OCI-LY7 (cell line): ENCODE measurements at places on chromosomes 11 and 22. TPM values are rescaled to one million over a fixed set of nuclear protein-coding genes. Genes with fewer than 3 reads are reported as not detected.

- DNase-seq = no peak
These were observed 67.5 kb downstream of the MYEOV start for GRCh38 chr11:69361466-69361865.

GRCh38 chr11:17865765-17866428 lies 131.3 kb downstream of the KCNC1 start:
- DNase-seq = no peak

- DNase-seq = no peak
These were observed 370.5 kb downstream of the SOX6 start for GRCh38 chr11:15985860-15986139.

DNA sequence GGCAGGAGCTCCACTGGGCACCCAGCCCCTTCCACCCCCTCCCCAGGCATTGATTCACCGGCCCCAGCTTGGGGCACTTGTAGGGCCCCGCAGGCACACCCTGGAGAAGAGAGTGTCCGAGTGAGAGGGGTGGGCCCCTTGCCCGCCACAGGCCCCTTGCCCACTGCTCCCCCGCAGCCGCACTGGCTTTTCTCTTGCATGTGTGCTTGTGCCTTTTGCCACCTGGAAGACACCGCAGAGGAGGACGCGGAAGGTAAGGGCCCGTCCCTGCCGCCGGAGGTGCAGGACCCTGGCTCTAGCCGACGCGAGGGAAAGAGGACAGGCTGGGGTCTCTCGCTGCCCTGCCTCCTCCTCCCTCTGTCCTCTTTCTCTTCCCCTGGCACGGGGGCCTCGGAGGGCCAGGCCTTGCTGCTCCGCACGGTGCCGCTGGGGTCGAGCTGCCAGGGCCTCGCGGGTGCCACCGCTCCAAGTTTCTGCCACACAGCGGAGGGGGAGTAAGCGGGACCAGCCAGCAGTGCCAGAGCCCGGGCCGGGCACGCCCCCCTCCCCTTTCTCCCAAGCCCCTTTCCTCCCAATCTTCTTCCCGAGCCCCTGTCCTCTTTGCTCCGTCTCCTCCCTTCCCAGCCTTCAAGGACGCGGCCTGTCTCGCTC lies 9.5 kb downstream of the TNNT3 start:
- no peak for DNase-seq

DNA sequence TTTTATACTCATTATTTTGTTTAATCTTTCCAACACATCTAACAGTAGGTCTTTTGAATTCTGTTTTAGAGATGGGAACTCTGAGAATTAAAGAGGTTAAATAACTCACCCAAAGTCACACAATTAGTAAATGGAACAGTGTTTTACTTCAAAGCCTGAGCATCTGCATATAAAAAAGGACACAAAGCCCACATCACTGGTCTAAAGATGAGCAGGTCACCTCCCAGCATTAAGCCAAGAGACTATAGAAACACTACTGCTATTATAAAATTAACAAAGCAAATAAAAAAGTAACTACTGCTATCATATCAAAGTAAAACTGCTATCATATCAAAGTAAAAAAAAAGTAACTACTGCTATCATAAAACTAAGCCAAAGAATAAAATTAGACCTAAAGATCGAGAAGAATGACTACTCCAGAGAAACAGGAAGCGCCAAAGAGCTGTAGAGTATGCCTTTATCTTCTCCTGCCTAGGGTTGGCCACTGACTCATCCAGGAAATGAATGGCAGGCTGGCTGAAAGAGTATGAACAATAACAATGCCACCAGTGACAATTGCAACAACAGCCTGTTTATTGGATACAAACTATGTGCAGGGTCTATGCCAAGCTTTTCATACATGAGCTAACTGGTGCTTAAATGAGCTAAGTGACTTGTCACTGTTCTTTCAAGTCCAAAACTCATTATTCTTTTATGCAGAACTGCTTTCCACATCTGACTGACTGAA lies 1153.0 kb upstream of the TENM4 start:
- no peak for DNase-seq

DNA sequence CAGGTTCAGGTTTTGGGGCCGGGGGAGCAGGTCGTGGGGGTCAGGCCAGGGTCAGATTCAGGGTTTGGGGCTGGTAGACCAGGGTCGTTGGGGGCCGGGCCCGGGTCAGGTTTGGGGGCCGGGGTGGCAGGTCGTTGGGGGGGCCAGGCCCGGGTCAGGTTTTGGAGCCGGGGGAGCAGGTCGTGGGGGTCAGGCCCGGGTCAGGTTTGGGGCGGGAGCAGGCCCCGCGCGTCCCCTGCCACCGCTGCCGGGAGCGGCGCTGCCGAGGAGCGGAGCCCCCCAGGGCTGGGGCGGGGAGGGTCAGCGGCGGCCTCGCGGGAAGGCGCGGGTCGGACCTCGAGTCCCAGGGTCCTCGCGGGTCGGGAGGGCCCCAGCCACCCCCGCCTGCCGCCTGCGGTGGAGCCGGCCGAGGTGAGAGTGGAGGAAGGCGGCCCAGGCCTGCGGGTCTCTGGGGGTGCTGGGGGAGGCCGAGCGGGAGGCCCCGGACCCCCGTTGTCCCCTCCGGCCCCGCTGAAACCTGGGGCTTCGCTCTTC lies 535 bp downstream of the TRABD start:
- peak; percentile 33 for DNase-seq

Gene CNTF
- total RNA-seq = 3.3 and 3.5 TPM in 2 replicates

Gene RPUSD4
- total RNA-seq = 36.2 and 37.0 TPM in 2 replicates

Gene CCDC83
- not detected in 2 replicates for total RNA-seq

- no peak for DNase-seq
These were observed 19.4 kb downstream of the SYTL2 start for GRCh38 chr11:85791409-85791990.

Gene KCNC1
- total RNA-seq = not detected in 2 replicates

DNA sequence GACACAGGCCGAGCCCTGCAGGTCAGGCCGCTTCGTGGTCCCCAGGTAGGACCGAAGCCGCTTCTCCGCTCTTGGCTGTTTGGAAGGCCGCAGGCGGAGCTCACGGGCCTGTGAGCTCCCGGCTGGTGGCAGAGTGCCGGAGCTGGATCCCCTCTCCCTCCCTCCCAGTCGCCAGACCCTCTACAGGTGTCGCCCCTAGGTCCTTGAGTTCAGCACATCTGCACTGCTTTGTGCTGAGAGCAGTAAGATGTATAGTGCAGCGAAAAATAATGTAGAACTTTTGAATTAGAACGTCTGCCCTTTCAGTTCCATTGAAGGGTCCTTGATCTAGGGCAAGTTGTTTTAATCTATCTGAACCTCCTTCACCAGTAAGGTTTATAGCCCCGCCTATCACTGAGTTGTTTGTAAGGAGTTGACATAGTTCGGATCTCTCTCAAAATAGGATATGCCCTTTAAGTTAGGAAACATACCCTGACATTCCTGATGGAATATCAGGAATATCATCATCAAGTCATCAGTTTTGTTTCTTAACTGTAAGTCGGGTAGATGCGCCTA lies 419 bp downstream of the ANKRD49 start:
- DNase-seq = no peak

DNA sequence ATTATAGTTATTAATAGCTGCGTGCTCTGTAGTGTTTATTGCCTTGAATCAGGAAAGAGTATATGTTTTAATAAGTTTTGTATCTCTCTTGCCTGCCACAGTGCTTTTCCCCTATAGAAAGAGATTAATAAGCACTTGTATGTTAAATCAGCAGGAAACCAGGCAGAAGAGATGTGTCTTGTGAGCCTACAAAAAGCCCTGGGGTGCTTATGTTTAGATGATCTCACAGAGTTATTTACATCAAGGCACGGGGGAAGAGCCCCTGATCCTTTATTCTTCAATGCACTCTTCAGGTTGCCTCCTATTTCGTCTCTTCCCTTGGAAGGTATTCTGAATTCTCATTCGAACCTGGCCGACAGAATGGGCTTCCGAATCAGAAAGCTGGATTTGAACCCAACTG lies 183.0 kb downstream of the MAML2 start:
- DNase-seq = no peak

GRCh38 chr11:113593698-113594308 lies 112.3 kb downstream of the TMPRSS5 start:
- no peak for DNase-seq

- no peak for DNase-seq
These were observed 2.9 kb upstream of the ENTHD1 start for GRCh38 chr22:39896313-39896996.

GRCh38 chr11:57460758-57461749 lies 726 bp downstream of the RTN4RL2 start:
- no peak for DNase-seq

- no peak for DNase-seq
These were observed 27.8 kb upstream of the UBASH3B start for GRCh38 chr11:122627745-122628144.

Gene TTC28
- 0.24 and 0.55 TPM in 2 replicates for total RNA-seq

DNA sequence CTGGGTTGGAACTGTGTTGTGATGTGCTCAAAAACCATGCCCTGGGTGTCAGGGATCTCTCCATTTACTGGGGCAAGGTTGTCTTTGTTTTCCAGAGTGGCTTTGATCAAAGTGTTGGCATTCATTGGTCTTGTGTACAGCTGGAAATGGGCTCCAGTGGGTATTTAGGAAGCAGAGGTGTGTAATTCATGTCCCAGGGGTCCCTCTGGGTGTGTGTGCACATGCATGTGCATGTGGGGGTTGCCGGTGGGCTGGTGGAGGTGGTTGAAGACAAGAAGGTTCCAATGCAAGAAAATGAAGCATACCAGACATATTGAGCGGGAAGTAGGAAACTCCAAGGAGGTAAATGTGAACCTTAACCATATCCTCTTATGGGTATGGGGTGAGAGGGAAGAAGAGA lies 121.7 kb downstream of the ME3 start:
- DNase-seq = no peak

DNA sequence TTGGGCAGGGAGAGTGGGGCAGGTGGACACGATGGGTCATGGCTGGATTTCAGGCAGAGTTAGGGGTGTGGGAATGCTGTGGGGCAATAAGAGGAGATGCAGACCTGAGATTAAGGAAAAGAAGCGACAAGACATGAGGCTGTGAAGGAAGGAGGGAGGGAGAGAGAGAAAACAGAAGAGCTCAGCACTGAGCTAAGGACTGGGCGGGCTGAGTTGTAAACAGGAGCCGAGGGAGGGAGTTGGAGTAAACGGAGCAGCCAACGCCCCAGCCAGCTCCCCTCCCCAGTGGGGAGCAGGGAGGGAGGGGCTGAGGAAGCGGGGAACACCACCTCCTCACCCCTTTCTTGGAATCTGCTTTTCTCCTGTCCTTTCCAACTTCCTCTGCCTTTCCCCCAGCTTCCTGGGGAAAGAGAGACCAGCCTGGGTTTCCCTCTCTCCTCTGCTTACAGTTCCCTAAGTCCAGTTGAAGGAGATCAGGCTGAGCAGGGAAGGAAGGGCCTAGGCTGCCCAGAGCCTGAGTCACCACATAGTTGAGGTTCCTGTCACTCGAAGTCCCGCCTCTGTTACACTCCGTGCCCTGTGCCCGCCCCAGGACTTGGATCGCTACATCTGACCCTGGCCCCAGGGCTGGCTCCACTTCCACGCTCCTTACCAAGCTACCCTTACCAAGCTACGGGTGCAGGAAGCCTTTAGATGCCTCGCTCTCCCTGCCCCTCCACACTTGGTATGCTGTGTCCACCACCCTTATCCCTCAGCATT lies 6.7 kb upstream of the AHNAK start:
- no peak for DNase-seq

DNA sequence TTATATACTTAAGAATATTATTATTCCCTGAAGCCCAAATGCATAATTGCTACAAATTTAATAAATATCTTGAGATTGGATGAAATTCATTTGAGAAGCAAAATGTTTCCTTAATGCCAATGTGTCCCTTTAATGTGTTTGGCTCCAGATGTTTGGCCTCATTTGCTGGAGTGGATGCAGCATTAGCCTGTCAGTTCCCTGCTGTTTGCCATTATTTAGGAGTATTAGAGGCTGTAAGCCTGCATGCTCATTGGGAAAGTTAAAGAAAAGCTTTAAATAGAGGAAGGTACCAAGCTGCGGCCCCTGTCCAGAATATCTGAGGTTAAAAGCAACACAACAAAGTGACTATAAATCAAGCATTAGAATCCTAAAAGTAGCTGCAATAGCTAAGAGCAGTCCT lies 54.8 kb upstream of the PITPNB start:
- DNase-seq = no peak

DNA sequence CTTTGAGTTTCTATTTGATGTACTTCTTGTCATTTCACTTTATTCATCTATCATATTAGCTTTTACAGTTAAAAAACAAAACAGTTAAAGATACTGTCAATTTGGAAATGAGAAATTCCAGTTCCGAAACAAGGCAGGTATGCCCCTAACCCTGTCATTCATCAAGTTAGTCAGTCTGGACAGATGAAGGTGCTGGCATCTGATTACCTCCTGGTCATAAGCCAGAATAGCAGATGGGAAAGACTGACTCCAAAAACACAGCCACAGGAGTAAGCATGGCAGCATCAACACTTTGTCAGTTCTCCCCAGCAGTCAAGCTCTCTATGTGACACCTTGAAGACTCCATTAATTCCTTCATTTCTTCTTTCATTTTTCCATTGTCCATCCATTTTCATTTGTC lies 4.3 kb downstream of the LRRC51 start:
- DNase-seq = no peak

DNA sequence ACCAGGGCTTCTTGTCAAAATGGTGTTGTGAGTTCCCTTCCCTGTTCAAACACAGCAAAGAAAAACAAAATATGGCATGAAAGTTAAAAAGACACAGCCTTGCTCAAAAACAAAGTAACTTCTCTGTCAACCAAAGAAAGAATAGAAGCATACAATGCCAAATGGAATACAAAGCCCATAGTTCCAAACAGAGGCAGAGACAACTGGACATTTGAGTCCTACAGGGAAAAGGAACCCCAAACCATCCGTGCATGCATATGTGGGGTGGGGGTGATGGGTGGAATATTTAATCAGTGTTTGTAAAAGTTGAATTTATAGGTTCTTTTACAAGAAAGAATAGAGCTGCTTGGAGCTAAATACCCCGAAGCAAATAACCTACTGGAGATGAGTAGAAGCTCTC lies 218.7 kb downstream of the FAM76B start:
- DNase-seq = no peak

DNA sequence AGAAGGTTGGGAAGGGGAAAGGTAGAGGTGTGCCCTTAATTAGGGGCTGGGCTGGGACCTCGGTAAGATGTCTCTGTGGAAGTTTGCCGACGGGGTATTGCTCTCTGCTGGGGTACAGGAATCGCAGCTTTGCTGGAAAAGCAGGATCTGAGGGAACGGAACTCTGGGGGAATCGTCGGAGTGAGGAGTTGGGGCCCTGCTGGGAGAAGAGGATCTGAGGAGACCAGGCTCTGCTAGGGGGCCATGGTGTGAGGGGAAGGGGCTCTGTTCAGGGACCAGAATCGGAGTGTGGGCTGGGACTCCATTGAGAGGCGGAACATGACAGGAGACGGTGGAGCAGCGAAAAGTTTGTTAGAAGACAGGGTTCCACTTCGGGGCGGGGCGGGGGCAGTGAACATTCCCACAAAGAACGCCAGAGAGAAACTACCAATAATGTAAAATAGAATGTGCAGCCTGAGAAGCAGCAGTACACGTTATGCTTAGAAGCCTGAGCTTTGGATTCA lies 456 bp downstream of the AAMDC start:
- peak; percentile 16 for DNase-seq
